Smooth muscle cell of the coronary artery (primary cell): ENCODE measurements at places on chromosomes 2 and 18. TPM values are rescaled to one million over a fixed set of nuclear protein-coding genes. Genes with fewer than 3 reads are reported as not detected.

Gene SCYGR4
- under 0.01 TPM in 1 of 2 replicates, not detected in the other for total RNA-seq

Gene SLC16A14
- total RNA-seq = 0.47 and 3.2 TPM in 2 replicates

Gene DOK6
- total RNA-seq = 0.45 and 14.4 TPM in 2 replicates

Gene KIF5C
- 0.08 and 0.12 TPM in 2 replicates for total RNA-seq
